ENCODE measurements at places on chromosomes 5 and 9.

- no peak for DNase-seq
Measured at GRCh38 chr5:31161781-31162181, 31.7 kb upstream of the CDH6 start.

GRCh38 chr5:116989995-116990394, 415.4 kb upstream of the SEMA6A start:
- no peak for DNase-seq

- no peak for DNase-seq
Measured at GRCh38 chr5:145591578-145591977, 243.6 kb downstream of the PRELID2 start.

DNA sequence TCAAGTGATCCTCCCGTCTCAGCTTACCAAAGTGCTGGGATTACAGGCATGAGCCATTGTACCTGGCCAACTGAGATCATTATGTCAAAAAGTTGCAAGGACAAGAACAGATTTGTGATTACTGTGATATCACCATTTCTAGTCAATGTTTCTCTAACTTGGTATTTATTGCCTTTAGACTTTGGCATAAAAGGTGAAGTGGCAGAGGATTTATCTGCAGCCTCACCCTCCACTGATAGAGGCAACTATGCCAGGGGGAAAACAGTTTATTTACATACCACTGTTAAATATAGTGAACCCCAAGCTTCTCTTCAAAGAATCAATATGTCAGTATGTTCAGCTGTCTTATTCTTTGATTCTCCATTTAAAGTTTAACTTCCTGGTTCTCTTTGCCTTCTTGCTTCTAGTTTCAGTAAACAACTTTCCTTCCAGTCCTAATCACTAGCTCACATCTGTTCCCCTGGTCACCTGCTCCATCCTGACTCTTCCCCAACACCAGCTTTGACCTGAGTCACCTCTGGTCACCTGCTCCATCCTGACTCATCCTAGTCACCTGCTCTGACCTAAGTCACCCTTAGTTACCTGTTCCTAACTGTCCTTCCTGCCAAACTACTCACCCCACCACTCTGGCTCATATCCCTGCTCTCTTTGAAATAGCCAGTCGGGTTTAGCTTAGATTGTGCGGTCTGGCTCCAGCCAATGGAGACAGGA, 29.9 kb downstream of the SEMA6A start:
- no peak for DNase-seq

GRCh38 chr5:147382776-147383175, 127.1 kb downstream of the DPYSL3 start:
- DNase-seq = no peak

DNA sequence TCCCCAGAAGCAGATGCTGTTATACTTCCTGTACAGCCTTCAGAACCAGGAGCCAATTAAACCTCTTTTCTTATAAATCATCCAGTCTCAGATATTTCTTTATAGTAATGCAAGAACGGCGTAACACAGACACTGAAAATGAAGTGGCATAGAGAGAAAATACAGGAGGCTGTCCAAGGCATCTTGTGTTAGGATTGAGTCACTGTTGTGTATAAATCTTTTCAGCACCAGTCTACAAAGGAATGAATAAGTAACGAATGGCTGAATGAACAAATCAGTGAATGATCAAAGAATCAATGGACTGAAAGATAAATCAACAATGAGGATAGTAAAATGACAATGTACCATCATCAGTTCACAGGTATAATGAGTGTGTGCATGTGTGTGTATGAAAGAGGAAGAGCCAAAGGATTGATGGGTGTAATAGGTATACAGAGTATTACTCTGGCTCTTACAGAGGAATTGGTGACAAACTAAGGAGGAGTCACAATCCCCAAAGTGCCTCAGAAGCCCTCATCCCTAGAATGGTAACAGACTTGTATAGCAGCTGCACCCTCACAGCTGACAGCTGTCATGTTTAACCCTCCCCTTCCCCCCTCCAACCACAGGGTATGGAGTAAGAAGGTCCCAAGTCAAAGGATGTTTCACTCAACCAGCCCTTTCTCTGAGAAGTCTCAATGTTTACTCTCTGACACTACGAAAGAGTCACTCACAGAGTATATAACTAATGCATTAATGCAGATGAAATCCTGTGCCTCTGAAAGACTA, 29.8 kb upstream of the MIER3 start:
- no peak for DNase-seq

DNA sequence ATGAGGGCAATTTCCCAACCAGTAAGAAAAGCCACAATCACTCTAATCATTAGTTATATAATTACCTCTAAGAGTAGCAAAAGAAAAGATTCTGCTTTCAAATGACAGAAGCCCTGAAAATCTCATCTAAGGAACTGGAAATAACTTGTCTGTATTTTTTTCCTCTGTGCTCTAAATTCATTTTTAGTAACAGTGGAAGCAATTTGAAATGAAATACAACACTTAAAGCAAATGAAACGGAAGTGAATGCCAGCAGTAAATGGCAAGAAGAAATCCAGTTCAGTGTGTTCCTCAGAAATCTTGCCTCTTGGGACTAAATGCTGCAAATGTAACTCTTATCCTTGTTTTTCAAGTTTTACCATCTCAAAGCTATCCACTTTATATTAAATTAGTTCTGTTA, 294.9 kb downstream of the TAF11L14 start:
- DNase-seq = no peak

- DNase-seq = no peak
Measured at GRCh38 chr5:180286-180918, 10.9 kb upstream of the LRRC14B start.

DNA sequence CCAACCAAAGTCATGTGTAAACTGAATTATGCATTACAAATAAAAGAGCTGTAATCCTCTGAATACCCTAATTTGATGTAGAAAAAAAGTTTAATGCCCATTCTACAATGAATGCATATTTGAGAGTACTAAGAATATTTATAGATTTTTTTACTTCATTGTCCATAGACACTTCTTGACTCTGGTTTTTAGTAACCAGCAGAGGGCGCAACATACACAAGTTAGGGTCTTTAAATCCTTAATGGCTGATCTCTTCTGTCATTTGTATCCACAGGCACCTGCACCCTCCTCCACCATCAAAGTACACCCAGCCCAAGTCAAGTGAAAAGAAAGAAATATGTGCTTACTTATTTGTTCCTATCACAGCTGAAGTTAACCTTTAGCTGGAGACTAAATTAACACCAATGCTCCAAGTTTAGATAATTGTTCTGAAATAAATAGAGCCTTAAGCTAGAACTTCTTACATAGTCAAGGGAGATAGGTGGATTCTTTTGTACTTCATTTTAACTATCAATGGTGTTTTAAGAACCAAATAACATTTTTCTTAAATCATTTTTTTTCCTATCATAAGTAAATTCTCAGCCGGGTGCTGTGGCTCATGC, 524.2 kb upstream of the DAB2 start:
- DNase-seq = peak; percentile 49

DNA sequence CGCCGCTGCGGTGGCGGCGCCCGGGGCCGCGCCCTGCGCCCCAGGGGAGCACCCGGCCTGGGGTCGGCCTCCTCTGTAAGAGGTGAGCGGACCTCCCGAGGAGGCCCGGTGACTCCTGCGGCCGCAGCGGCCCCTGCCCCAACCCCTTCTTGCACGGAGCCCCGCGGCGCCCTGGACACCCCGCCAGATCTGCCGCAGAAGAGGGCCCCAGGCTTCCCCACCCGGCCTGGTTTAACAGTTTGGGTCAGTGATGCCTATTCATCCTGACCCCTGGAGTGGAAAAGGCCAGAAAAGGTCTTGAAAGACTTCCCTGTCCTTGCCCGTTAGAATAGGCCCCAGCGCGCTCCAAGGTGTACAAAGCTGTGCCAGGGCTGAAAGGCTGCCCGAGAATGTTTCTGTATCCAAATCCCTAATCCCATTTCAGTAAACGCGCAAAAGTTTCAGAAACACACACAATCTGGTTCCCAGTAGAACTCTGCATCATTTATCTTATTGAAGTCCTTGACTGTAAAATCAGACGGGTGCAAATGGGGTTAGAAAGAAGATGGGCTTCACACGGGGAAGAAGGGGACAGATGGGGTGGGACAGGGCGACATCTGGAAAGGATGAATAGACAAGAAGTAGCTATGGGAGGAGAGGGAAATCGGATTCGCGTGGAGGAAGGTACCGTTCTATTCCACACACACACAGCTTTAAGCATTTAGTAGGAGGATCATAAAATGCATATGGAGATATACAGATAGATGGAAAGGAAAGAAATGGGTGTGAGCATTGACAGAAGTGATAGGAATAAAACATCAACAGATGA, 1.1 kb upstream of the SSBP2 start:
- no peak for DNase-seq

GRCh38 chr5:169861934-169862333, 118.4 kb downstream of the INSYN2B start:
- DNase-seq = no peak

DNA sequence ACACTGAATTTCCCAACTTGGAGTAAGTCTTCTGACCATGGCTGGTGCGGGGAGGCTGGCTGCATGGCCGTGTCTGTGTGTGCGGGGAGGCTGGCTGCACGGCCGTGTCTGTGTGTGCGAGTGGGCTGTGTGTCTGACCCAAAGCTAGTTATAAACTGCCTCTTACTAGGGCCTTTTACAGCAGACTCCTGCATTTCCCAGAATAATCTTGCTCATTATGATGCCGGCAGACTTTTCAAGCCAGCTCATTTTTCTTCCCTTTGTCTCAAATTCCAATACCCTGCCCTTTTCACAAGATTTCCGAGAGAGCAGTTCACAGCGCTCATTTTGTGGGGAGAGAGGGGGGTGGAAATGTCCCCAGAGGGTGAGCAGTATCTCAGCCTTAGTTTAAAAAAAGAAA, 470.7 kb upstream of the BRINP1 start:
- DNase-seq = no peak

GRCh38 chr9:14911046-14911445, 818 bp upstream of the FREM1 start:
- DNase-seq = no peak

- DNase-seq = no peak
Measured at GRCh38 chr5:29852329-29852728, 1341.2 kb upstream of the CDH6 start.

DNA sequence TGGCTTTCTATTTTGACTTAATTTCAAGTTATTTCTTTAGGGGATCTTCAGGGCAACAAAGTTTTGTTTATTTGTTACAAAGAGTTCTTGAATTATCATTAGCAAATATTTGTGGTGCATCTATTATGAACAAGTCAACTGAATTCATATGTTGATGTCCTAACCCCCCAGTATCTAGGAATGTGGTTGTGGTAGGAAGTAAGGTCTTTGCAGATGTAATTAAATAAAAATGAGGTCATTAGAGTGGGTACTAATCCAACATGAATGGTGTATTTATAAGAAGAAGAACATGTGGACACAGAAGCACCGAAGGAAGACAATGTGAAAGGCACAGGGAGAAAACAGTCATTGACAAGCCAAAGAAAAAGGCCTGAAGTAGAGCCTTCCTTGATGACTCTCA, 474.0 kb upstream of the DAB2 start:
- no peak for DNase-seq

- DNase-seq = no peak
Measured at GRCh38 chr9:4967523-4967922, 17.5 kb upstream of the JAK2 start.

GRCh38 chr9:112403614-112404201, 23.8 kb downstream of the HSDL2 start:
- DNase-seq = no peak

GRCh38 chr5:23446424-23446823, 61.0 kb upstream of the PRDM9 start:
- no peak for DNase-seq

DNA sequence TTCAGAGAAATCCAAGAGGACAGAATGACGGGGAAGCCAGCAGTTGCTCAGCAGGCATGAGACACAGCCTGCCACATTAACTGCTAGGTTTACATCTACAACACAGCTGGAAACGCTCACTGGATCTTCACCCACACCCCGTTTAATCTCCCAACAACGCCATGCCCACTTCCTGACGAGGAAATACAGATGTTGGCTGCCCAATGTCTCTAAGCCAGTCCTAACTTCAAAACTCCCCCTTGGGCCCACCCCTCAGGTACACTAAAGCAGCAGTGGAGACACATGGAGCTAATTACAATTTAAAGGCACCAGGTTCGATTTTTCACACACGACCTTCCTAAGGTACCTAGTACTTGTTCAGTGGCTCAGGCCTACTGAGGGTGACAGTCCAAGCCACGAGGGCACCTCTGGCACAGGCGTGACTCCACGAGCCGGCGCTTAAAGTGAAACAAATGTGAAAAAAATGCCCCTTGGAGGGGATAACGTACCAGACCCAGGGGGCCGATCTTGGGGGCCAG, 904 bp downstream of the RPL12 start:
- peak; percentile 18 for DNase-seq

- DNase-seq = no peak
Measured at GRCh38 chr5:75571547-75571946, 39.7 kb upstream of the ANKDD1B start.

DNA sequence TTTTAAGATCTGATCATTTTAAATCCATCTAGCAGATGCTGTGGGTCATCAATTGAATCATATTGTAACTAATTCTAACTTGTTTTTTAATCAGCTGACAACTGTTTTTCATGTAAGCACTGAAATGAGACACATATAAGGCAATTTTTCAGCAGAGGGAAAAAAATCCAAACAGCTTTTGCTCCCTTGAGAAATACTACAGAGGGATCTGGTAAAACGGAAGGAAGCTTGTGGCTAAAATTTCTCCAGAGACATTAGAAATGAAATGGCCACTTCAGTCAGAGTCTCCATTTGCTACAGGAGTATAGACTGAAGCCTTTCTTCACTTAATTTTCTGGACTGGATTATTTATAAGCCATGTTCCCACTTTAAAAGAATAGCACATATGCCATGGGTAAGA, 385.9 kb downstream of the MAN2A1 start:
- DNase-seq = no peak

- no peak for DNase-seq
Measured at GRCh38 chr5:140182075-140182711, 7.2 kb downstream of the CYSTM1 start.

DNA sequence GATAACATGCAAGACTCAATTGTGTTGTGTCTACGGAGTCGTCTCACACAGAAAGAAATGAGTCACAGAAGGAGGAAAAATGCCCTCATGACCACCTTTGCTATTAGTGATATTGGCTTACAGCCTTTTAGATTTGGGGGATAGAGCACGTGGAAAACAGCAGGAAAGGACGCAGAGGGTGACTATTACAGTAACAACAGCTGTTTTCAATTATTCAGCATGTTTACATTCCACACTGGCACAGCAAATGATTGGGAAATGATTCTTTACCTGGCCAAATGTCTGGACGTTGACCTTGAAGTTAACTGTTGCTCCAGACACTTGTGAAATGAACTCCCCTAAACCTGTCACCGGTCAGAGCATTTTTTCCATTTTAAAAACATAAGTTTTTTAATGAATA, 46.8 kb downstream of the APTX start:
- DNase-seq = no peak

- DNase-seq = no peak
Measured at GRCh38 chr5:154567155-154567554, 89.1 kb upstream of the HAND1 start.

DNA sequence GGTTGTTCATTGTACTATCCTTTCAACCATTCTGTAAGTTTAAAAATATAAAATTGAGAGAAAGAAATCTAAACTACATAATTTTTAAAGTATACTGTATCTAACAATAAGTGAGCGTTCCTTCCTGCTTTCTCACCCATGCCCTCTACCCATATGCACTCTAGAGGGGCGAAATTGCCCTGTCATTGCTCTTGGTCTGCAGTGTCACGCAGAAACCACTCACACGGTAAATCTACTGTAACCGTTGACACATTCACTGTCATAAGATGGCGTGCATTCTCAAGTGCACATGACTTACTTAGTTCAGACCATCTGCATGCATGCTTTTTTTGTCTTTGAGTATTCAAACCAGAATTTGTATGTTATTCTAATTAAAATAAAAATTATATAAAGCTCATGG, 55.7 kb upstream of the NIPBL start:
- no peak for DNase-seq

All from activated naive CD4-positive, alpha-beta T cell treated with Interleukin-2 at 50 U/mL for 16 hours (primary cell).